Fibroblast of upper back skin (primary cell): ENCODE measurements at places on chromosomes 4 and X.

GRCh38 chr4:155040031-155040430, 168.4 kb upstream of the NPY2R start:
- no peak for DNase-seq

GRCh38 chrX:151391722-151392121, 5.3 kb upstream of the VMA21 start:
- DNase-seq, result no peak

DNA sequence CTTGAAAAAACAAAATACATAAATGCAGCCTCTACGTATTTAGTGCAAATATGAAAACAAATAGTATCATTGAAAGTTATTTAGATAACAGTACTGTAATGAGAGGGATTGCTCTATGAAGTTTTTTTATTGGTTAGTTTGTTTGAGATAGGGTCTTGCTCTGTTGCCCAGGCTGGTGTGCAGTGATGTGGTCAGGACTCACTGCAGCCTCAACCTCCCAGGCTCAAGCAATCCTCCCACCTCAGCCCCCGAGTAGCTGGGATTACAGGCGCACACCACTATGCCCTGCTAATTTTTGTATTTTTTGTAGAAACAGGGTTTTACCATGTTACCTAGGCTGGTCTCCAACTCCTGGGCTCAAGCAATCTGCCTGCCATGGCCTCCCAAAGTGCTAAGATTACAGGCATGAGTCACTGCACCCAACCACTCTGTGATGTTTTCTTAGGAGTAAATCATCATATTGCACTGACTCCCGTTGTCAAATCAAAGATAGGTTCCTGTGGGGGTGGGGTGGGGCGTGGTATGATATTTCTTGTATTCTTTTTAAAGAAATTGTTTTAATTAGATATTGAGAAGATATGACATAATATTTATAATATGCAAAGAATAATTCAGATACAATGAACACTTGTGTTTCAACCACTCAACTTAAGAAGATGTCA, 75.8 kb downstream of the ATG4A start:
- DNase-seq, result peak; percentile 62

GRCh38 chrX:109294097-109294814, 187.6 kb downstream of the GUCY2F start:
- DNase-seq, result peak; percentile 28

DNA sequence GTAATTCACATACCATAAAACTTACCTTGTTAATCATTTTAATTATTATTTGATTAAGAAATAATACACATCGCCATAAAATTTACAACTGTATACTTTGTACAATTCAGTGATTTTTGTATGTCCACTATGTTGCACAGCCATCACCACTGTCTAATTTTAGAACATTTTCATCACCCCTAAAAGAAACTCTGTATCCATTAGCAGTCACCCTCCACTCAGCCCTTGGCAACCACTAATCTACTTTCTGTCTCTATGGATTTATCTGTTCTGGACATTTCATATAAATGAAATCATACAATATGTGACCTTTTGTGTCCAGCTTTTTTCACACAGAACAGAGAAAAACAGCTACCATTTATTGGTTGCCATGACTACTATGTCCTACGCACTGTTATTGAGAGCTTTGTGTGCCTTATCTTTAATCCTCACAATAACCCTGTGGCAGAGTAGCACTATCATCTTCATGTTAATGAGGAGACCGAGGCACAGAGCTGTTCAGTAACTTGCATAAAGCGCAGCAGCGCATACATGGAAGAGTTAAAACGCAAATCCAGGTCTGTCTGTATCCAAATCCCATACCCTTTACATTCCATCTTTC, 64.6 kb upstream of the PAGE1 start:
- DNase-seq, result no peak

DNA sequence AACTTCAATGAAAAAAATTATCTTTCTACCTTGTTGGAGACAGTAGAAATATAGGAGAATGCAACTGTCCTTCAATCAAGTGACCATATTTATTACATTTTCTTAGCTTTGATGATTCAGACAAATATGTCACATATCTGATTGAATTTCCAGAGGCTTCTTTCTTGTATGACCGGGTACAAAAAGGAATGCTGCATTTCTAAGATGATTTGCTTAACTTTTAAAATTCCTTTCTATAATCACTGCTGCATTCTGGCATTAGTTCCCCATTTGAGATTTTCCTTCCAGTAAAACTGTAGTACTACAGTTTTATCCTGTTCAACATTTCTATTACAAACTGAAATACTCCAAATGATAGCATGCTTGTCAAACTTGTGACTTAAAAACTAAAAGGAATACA, 5.2 kb downstream of the MFSD8 start:
- peak; percentile 4 for DNase-seq

DNA sequence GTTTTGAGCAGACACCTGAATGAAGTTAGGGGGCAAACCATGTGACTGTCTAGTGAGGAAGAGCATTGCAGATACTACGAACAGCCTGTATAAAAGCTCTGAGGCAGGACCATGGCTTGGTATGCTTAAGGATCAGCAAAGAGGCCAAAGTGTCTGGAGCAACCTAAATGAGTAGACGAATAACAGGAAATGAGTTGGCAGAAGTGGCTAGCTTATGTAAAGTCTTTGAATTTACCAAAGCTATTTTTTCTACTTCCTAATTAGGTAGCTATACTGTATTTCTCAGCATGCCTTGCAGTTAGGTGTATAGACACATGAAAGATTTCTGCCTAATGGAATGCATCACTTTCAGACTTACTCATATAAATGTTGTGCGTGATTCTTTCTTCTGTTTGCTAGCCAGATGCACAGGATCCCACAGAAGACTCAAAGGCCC, 9.3 kb upstream of the GPRIN3 start:
- peak; percentile 49 for DNase-seq

DNA sequence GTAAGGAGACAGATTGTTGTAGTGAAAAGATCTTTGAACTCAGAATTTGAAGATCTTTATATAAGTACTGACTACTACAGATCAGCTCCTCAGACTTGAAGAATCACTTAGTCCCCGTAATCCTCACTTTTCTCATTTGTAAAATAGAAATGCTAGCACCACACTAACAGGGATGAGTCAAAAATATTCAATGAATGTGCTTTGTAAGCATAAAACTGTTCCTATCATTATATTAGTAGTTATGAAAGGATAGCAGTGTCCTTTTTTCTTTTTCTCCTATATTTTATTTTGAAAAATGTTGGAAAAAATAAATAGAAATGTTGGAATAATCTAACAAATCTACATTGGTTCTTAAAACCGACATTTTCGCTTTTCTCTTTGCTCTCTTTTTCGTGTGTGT, 25.4 kb downstream of the NFKB1 start:
- DNase-seq, result no peak

DNA sequence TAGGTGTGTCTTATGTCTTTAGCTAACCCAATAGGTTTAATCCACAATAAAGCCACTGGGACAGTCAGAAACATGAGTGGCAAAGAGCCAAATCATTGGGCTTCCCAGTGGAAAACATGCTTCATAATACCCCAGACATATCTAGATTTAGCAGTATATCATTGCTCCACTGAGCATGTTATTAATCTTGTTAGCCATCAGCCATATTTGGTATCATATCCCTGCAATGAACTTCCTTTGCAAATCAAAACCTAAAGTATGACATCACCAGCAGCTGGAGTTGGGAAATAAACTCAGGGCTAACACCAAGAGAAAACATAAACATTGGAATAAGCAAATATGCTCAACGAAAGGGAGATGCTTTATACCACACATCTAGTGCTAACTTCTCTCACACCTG, 280.8 kb upstream of the NOCT start:
- peak; percentile 53 for DNase-seq

GRCh38 chr4:139689093-139689722, 23.6 kb downstream of the MGST2 start:
- no peak for DNase-seq

- DNase-seq, result no peak
Observed at GRCh38 chr4:81786063-81786763, 314.5 kb upstream of the RASGEF1B start.

- no peak for DNase-seq
Observed at GRCh38 chr4:56307423-56307822, 79.9 kb downstream of the AASDH start.

DNA sequence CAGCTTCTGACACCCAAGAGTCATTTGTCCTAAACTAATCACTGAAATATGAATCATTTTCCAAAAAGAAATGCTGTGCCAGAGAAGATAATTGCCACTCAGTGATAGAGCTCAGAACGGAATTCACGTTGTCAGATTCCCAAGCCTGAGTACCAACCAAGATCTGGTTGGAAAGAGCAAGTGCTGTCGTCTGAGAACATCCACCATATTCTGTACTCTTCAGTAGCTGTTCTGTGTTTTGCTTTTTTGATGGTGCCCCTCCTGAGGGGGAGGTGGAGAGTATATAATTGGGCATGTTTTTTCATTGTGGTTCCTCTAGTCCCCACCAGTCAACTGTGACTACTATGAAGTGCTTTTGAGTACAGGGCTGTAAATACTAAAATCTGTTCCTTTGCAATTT, 13.2 kb downstream of the RUFY3 start:
- no peak for DNase-seq

GRCh38 chrX:53599781-53600396, 86.6 kb downstream of the HUWE1 start:
- DNase-seq, result no peak

DNA sequence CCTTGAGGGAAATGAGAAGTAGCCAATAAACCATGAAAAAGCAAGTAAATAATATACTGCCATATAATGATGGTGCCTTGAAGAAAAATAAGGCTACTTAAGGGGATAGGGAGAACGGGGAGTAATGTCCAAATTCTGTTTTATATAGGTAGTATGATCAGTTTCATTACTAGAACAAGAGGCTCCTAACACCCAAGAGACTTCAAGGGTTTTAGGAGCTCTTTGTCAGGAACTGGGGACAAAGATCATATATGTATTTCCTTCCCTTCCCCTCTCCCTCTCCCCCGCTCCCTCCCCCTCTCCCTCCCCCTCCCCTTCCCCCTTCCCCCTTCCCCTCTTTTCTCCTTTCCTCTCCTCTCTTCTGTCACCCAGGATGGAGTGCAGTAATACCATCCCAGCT, 127.3 kb downstream of the PTPN13 start:
- no peak for DNase-seq

DNA sequence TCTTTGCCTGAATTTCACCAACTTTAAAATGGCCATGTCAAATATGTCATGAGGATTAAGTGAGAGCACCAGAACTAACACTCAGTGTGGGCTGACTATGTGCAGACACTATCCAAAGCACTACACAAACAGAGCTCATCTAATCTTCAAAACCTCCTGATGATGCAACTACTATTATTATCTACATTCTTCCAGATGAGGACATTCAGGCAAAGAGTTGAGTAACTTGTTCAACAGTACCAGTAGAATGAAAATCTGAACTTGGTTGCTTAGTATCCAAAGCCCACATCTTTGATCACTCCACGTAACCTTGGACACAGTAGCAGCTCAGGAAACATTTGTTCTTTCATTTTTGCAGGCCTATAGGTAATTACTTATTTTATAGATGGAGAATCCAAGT, 90.1 kb downstream of the ATP8A1 start:
- DNase-seq, result no peak

DNA sequence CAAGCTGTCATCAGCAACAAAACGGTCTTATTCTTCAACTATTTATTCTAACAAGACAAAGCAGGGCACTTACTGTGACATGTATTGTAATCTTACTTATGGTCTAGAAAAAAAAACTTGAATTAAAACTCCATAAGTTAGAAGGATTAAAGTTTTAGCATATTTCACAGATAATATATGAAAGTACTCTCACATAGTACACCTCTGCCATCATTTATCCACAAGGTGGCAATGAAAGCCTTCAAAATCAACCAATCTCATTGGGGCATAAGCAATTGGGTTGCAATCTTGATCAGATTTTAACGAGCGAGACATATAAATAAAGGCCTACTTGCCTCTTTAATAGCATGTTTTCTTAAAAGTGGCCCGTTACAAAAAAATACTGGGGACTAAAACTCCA, 1382.9 kb downstream of the FAM133A start:
- peak; percentile 38 for DNase-seq

GRCh38 chr4:46329118-46329976, 60.6 kb downstream of the GABRA2 start:
- peak; percentile 0 for DNase-seq

GRCh38 chrX:30893206-30893605, 4.2 kb upstream of the TAB3 start:
- peak; percentile 39 for DNase-seq

DNA sequence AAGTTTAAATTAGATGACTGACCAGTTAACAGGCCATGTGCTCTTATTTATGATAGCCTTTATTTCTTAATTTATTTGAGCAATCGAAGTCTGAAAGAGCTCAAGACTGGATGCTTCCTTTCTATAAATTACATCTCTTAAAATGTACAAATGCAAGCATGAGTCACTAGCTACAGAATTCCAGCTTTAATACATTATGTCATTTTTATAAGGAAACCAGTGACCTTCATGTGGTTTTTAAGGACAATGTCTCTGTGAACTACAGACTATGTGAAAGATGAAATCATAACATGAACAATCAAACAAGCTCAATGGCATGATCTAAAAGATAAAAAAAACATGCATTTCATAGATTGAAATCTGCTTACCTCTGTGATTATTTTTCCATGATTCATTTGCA, 15.4 kb downstream of the HTR2C start:
- peak; percentile 2 for DNase-seq

DNA sequence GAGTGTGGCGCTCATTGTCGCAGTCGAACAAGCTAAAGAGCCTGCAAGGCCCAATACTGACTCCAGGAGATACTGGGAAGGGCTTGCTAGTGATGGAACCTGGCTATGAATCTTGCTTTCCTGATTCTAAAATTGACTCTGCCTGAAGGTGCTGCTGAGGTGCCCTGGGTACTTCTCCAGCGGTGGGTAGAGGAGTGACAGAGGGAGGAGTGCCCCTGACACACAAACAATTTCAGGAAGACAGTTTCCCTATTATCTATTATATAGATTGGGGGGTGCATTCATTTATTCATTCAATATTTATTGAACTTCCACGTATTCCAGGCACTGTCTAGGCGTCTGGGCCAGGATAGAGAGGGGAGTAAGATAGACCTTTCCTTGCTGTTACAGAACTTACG, 339.2 kb upstream of the GATB start:
- DNase-seq, result no peak

DNA sequence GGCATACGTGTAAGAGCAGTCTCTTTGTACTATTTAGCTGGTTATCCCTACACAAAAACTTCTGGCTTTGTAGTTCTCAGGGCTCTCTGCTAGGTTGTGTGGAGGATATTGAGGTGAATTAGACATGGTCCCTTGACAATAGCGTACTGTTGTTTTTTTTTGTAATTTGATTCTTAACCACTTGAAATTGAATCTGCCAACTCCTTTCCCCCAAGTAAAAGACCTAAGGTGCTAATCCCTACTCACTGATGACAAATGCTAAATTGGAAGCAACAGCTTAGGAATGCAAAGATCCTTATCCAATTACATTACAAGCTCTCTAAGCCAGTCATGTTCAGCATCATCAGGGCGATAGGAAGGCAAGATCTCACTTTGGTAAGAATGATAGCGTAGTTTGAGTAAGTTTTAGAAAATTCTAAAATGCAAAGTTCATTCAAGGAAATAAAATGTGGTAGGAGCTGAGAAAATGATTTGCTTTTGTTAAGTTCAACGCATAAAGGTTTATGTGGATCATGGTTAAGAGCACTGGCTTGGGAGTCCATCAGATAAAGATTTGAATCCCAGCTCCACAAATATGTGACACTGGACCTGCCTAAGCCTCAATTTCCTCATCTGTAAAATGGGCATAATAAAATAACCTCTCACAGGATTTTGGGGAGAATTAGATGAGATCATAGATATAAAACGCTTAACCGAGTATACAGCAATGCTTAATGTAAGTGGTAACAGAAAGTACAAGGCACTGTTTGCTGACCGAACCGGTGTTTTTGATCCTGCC, 39.3 kb downstream of the DOCK11 start:
- peak; percentile 54 for DNase-seq
